ENCODE measurements at places on chromosomes 16 and 17.

- DNase-seq, result no peak
These were observed 338.3 kb downstream of the HAPSTR1 start for GRCh38 chr16:9429646-9430330.

- DNase-seq, result no peak
These were observed 6.9 kb upstream of the STH start for GRCh38 chr17:45992175-45992574.

GRCh38 chr17:28118362-28118761 is 75.9 kb downstream of the NLK start:
- DNase-seq, result no peak

- no peak for DNase-seq
These were observed 14.4 kb upstream of the FBXO47 start for GRCh38 chr17:38981636-38982035.

DNA sequence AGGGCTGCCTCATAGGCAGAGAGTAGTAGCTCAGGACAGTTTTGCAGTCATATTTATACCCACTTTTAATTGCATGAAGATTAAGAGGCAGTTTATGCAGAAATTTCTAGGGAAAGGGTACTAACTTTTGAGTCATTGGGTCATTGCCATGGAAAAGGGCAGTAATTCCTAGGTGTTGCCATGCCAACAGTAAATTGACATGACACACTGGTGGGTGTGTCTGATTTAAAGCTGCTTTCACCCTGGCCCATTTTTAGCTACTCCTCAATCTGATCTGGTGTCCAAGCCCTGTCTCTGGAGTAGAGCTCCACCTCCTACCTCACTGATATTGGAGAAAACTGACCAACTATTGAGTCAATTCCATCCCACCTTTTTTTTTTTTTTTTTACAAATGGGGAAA is 161.5 kb upstream of the ZKSCAN2 start:
- no peak for DNase-seq

Data from skeletal muscle cell (primary cell).